MV-4-11 (cell line): ENCODE measurements at places on chromosomes 6 and 20.

- DNase-seq, result no peak
Measured at GRCh38 chr6:20664250-20664649, 130.0 kb downstream of the CDKAL1 start.

DNA sequence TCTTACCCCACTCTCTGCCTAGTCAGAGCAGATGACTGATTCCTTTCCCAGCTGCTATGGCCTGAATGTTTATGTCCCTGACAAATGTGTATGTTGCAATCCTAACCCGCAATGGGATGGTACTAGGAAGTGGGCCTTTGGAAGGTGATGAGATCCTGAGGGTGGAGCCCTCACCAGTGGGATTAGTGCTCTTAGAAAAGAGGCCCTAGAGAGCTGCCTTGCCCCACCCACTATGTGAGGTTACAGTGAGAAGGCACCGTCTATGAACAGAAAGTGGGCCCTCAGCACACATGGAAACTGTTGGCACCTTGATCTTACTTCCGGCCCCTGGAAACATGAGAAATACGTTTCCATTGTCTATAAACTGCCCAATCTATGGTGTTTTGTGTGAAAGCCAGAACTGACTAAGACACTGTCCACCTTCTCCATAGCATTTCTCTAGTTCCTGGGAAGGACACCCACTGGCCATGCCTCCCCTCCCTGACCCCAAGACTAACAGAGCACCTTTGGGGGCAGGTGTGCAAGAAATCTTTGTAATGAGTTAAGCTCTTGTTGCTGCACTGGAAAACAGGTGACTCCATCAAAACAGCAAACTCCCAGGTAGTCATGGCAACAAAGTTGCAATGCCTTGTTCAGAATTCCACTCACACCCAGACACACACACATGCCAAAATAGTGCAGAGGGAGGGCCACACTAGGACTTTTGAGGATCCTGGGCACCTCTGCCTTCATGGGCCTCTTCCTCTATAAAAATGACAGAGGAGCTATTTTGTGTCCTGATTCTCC, 16.2 kb downstream of the GABRR2 start:
- peak; percentile 97 for DNase-seq

- no peak for DNase-seq
Measured at GRCh38 chr20:45340236-45340847, 7.9 kb downstream of the SDC4 start.

DNA sequence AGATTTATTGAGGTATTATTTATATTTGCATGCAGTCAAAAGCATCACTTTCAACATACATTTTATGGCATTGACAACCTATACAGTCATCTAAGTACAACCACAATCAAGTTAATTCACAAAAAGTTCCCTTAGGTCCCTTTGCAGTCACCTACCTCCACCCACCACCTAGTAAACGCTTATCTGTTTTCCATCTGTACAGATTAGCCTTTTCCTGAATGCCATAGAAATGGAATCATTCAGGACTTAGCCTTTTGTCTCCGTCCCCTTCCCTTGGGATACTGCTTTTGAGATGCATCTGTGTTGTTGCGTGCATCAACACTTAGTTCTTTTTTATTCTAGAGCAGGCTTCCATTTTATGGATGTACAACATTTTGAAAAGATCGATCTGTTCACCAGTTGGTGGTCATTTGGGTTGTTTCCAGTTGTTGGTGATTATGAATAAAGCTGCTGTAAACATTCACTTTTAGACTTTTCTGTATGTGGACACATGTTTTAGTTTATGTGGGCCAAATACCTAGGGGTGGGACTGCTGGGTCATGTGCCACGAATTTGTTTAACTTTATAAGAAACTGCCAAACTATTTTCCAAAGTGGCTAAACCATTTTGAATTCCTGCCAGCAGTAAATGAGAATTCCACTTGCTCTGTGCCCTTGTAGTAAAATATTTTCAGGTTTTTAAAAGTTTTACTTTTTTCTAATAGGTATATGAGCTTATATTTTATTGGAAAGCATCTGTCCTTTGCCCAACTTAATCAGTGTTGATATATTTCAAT, 17.6 kb upstream of the IFNGR1 start:
- no peak for DNase-seq

DNA sequence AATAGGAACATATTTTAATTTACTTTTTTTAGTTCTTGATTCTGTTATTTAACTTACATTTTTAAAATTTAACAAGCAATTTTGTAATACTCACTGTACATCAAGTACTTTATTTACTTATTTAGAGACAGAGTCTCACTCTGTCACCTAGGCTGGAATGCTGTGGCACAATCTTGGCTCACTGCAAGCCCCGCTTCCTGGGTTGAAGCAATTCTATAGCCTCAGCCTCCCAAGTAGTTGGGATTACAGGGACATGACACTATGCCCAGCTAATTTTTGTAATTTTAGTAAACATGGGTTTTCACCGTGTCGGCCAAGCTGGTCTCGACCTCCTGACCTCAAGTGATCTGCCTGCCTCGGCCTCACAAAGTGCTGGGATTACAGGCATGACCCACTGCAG, 7.0 kb downstream of the BTN3A3 start:
- DNase-seq, result no peak

GRCh38 chr6:131780600-131780999, 27.2 kb upstream of the ENPP1 start:
- no peak for DNase-seq

DNA sequence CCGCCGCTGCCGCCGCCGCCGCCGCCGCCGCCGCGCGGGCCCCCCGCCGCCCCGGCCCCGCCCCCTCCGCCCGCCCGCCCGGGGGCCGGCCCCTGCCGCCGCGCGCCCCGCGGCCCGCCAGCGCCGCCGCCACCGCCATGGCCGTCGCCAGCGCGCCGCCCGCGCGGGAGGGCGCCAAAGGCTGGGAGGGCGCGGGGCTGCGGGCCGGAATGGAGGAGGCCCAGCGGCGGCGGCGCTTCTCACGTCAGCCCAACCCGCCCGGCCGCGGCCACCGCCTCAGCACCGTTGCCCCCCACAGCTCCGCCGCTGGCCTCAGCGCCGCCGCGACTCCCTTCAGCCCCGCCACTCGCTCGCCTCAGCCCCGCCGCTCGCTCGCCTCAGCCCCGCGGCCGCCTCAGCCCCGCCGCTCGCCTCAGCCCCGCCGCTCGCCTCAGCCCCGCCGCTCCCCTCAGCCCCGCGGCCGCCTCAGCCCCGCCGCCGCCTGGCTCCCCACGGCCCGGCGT, 258 bp downstream of the PHF10 start:
- no peak for DNase-seq

GRCh38 chr20:58921564-58921963, 59.5 kb upstream of the NELFCD start:
- DNase-seq, result no peak

DNA sequence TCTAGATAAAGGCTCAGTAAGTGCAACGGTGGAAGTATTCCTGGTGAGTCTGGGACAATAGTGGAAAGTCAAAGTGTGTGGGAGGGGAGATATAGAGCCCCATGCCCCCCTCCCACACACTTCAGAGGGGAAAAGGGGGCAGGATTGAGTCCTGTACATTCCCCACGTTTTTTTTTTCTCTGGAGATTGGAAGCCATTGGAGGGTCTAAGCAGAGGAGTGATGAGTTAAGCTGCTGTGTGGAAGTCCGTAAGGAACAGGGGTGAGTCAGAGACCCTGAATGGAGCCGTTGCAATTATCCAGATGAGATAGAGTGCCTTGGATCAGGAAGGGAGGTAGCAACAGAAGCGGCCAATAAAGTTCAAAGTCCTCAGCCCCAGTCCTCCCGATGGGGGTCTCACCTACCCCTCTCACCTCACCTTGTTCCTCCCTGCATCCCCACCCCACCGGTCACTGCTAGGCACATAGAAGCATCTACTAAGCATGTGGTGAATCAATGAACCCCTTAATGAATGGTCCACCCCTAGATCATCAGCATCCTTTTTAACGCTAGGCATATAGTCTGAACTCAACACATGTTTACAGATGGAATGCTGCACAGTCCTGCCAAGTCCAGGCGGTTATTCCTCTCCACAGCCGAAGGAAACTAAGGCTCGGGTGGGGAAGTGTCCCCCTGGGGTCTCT, 662 bp upstream of the SLC9A8 start:
- no peak for DNase-seq

DNA sequence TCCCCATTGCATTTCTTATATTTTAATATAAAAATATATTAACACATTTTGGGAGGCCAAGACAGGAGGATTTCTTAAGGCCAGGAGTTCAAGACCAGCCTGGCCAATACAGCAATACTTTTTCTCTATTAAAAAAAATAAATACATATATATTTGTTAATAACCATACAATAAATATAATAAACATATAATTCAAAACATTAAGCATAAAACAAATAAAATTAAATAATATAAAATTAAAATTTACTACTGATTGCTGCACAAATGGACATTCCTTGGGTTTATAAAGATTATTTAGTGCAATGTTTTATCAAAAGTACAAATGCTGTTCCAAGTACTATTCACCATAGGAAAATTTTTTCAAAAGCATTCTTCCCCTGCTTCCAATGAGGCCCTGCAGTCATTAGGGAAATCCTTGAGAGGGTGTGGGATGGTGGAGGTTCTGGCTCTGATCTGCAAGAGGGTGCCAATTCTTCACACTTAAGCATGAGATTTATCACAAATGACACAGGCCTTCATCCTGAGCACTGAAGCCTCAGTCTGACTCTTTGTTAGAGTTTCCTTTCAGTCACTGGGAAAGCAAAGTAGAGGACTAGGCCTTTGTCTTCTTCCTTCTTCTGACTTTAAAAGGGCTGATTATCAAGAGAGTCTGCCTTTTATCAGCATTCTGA, 596.7 kb downstream of the EPM2A start:
- DNase-seq, result no peak

- DNase-seq, result no peak
Measured at GRCh38 chr20:49290608-49291191, 12.8 kb upstream of the ZNFX1 start.

- peak; percentile 82 for DNase-seq
Measured at GRCh38 chr6:28900577-28901256, 23.1 kb downstream of the TRIM27 start.

DNA sequence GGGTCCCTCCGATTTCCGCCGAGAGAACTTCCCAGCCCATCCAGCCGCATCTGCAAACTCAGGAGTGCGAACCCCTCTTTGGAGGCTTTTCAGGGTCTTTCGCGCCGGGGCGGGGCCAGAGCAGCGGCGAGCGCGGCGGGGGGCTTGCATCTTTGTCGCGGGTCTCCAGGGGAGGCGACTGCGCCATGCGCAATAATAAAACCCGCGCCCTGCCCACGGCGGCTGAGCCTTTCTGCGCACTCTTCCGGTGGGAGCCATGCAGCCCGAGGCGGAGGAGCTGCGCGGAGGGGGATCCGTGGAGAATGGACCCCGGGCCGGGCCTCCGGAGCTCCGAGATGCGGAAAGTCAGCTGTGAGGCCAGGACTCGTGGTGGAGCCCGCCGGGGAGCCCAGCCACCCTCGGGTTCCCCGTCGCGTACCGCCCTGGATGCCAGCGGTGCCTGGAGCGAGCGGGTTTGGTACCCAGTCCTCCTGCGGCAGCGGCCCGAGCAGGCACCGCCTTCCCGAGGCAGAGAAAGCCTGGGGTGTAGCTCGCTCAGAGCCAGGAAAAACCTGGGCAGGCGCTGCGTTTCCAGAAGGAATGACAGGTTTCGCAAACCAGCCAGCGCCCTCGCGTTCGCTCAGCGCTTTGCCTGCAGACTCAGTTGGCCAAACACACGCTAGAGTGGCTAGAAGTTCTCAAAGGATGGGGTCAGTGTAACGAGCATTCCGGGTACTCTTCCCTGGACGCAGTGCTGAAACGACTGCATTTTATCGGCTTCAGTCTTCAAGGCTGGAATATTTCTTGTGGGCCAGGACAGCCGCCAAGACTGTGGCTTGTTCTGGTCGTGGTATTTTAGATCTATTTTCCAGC, 1.2 kb downstream of the AKAP12 start:
- DNase-seq, result no peak

DNA sequence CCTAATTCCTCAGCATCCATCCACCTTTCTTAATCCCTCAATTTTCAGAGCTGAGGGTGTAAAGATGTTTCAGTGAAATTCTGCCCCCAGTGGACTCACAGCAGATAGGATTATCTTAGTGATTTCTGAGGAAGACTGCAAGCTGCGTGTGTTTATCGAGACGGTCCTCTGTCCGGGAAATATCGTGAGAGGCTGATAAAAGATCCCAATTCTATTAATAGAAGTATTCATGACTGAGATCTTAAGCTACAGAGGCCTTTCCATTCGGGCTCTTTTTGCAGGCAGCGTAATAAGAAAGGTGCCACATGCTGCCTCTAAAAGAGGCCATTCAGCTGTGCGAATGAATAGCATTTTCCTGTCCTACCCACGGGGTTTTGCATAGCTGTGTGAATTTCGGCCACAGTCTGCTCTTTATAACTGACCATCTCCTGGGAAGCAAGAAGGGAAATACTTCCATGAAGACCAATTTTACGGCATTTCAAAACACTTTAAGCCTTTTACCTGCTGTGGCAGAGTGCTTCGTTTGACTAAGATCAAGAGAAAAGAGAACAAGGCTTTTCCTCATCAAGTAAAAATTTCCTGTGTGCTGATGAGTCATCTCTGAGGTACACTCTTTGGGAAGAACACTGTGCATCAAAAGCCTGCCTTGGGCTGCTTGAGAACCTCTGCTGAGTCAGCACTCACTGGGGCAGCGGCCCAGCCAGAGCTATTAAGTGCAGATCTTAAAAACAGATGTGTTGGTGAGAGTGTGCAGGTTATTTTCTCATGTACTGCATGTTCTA, 208.8 kb downstream of the ARHGAP18 start:
- DNase-seq, result peak; percentile 46

DNA sequence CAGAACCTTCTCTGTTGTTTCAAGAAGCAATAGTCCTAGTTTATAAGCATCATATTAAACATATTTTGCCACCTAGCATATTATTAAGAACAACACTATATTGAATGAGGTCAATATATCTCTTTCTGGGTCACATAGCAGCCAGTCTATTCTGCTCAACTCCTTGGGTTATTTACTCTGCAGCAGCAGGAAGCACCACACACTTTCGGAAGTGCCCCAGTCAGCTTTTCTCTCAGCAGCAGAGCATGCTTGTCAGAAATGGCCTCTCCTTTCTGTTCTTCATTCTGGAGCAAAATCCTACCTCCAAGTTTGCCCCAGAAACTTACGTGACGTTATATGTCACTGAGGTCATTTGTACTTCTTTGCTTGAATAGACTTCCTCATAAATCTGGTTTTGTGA, 22.7 kb downstream of the CFAP206 start:
- DNase-seq, result no peak

DNA sequence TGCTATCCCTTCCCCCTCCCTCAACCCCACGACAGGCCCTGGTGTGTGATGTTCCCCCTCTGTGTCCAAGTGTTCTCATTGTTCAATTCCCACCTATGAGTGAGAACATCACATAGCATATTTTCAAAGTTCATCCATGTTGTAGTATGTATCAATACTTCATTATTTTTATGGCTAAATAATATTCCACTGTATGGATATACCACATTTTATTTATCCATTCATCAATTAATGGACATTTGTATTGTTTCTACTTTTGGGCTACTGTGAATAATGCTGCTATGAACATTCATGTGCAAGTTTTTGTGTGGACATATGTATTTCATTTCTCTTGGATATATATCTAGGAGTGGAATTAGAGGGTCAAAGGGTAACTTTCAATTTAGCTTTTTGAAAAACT, 58.7 kb upstream of the ARMC2 start:
- no peak for DNase-seq

- DNase-seq, result no peak
Measured at GRCh38 chr20:58978351-58979190, 2.5 kb upstream of the NELFCD start.
